ENCODE measurements at places on chromosomes 3 and 15.

- DNase-seq: no peak
Measured at GRCh38 chr3:108487439-108487838, 23.0 kb downstream of the MYH15 start.

- DNase-seq: no peak
Measured at GRCh38 chr3:149813367-149814281, 609 bp downstream of the RNF13 start.

DNA sequence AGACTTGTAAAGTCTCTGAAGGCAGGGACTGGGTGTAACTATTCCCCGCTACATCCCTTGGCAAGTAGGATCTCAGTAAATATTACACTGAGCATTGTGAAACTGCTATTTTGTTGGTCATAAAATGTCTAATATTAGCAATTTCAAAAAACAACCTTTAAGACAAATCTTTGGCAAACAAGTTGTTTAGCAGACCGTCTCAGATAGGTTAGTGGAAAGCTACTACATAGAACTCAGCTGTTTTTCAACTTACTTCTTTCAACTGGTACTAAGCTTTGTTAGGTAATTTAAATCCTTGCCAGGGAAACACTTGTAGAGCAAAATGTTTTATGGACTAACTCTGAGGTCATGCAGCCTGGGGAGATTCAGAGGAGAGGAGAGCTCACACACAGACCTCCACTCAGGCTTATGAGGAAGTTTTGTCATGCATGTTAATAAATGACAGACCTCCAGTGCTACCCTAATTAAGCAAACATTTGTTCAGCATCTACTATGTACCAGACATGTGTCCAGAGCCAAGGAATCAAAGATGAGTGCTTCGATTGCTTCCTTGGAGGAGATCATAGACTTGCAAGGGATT, 61.6 kb upstream of the STAC start:
- DNase-seq: no peak

DNA sequence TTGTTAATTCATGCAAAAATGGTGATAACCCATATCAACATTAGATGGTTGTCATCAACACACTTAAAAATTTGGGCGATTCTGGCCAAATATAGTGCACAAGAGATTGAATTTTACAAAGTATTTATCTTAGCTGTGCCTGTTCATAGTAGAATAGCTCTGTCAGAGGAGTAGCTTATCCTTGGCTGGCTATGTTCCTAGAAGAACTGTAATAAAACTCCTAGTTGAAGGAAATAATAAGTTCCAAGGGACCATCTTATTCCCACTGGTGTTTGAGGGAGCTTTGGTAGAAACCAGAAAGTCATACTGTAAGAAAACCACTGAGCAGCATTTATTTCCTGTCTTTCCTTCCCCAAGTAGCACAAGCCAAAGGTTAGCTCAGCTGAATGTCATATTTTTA, 201.8 kb downstream of the GRM7 start:
- DNase-seq: no peak

GRCh38 chr3:188097791-188098190, 56.2 kb upstream of the LPP start:
- DNase-seq: no peak

DNA sequence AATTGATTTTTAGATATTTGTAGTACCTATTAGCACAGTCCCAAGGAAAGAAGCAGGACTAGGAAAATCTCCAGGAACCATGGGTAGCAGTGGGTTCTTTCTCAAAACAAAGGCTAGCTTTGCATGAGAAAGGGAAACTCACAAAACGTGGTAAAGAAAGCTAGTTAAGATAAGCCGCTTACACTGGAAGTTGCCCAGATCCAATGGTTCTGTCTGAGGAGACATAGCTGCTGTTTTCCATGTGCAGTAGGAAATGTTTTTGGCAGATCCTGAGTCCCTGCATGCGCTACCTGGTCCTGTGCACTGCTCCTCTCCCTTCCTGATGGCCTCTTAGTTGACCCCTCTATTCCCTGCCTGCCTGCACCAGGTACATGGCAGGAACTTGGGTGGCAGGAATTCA, 60.4 kb downstream of the TFG start:
- no peak for DNase-seq

GRCh38 chr15:77846986-77847385, 214.3 kb upstream of the LINGO1 start:
- no peak for DNase-seq

DNA sequence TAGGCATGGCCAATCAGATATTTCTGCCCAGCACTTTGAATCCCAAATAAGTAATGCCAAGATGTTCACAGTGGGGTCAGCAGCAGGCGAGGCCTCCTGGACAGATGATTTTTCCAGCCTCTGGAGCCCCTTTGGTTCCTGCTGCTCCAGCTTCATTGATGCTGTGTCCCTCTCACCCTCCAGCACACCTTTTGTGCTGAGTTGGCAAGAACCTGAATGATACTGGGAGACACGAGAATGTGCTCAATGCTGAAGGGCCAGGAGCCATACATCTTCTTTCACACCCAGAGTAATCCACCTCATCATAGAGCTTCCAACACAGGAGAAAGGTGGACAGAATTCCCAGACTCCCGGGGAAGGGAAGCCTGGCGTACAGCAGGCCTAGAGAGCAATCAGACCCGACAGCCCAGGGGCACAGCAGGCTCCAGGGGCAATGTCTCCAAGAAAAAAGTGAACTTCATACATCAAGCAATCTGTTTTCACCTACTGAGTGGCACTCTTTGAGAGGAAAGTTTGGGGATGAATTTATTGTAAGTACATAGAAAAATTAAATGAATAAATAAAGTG, 6.7 kb upstream of the DAPK2 start:
- no peak for DNase-seq

DNA sequence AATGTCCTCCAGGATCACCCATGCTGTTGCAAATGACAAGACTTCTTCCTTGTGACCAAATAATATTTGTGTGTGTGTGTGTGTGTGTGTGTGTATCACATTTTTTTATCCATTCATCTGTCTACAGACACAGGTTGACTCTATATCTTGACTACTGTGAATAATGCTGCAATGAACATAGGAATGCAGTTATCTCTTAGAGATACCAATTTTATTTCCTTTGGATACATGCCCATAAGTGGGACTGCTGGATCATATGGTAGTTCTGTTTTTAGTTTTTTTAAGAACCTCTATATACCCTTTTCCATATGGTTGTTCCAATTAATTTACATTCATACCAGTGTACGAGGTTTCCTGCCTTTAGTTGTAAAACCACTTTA, 41.7 kb downstream of the GPR176 start:
- no peak for DNase-seq

DNA sequence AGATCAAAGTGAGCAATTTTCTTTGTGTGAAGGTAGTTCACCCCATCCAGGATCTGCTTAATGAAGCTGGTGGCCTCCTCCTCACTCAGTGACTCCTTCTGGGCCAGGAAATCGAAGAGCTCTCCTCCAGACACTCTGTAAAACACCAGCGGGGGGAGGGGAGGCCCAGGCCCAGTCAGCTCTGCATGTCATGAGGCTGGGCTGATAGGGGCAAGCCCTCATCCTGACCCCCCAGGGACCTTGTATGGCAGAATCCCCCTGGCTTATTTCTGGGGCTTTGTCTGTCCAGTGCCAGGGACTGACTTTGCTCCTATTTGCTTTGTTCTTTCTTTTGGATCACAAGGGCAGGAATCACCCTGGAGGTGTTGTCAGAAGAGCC, 74.9 kb downstream of the DAPK2 start:
- peak; percentile 49 for DNase-seq

DNA sequence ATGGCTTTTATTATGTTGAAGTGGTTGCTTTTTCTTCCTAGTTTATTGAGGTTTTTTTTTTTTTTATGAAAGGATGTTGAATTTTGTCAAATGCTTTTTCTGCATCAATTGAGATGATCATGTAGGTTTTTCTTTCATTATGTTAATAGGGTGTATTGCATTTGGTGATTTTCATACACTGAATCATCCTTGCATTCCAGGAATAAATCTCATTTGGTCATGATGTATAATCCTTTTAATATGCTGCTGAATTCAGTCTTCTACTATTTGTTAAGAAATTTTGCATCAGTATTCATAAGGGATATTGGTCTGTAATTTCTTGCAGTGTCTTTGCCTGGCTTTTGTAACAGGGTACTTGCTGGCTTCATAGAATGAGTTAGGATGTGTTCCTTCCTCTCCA, 11.5 kb upstream of the CLRN1 start:
- no peak for DNase-seq

- DNase-seq: no peak
Measured at GRCh38 chr3:82633319-82633718, 871.9 kb upstream of the GBE1 start.

DNA sequence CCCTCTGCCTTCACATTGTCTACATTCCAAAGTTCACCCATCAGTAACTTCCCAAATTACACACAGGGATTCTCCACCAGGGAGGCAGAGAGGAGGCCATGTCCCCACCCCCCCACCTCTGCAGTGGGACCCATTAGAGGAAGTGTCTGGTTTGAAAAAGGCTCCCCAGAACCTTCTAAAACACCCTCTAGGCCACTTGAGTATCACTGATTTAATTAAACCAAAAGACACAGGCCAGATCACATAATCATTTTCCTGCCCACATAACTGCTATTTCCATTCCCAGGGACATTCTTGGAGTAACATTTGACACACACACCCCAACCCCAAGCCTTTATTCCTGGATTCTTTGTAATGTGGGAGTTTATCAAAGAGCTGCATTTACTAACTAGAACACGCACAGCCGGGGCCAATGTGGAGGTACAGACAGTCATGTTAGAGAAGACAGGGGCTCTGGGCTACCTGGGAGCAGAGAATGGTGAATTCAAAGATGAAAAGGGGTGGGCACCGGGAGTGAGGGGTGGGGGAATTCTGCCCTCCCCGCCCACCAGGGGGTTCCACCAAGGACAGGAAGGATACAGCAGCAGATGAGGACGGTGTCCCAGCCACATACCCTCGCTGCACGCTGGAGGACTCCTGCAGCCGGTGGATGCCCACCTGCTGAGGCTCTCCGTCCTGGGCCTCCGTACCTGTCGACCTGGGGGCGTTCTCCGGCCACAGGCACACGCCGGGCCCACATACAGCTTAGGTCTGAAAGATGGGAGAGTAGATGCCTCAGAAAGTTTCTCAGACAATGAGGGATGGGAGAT, 201.4 kb upstream of the CTNNB1 start:
- no peak for DNase-seq

DNA sequence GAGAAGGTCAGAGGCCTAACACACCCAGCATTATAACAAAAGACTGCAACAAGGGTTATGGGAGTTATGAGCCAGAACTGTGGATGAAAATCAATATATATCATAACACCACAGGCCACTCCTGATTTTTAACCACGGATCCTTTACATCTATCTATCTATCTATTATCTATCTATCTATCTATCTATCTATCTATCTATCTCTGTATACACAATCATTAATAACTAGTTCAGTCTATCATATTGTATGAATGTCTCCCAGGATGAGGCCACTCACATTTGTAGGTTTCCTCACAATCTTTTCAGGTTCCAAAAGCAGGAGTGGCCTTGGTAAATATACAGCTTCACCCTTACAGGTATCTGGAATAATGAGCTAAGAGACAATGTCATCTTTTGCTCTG, 94.2 kb downstream of the PDCD6IP start:
- no peak for DNase-seq

GRCh38 chr3:127037021-127037400, 54.1 kb downstream of the PLXNA1 start:
- DNase-seq: no peak

GRCh38 chr3:10770547-10770946, 45.5 kb upstream of the SLC6A11 start:
- no peak for DNase-seq

GRCh38 chr15:60541481-60542299, 62.7 kb upstream of the ICE2 start:
- no peak for DNase-seq

- DNase-seq: no peak
Measured at GRCh38 chr3:52574056-52574965, 37.9 kb downstream of the UQCC5 start.

DNA sequence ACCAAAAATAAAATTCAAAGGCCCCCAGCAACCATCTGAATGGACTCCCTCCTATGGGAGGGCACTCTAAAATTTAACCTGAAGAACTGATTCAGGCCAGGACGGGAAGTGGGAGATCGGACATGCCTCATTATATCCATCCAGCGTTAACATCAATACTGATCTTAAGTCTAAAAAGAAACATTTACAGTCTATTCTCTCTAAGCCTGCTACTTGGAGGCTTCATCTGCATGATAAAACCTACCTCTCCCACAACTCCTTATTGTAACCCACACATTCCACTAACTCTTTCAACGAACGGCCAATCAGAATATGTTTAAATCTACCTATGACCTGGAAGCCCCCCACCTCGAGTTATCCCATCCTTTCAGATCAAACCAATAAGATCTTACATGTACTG, 68.4 kb downstream of the HERC1 start:
- DNase-seq: no peak

GRCh38 chr3:87167628-87168456, 59.3 kb upstream of the CHMP2B start:
- DNase-seq: no peak

DNA sequence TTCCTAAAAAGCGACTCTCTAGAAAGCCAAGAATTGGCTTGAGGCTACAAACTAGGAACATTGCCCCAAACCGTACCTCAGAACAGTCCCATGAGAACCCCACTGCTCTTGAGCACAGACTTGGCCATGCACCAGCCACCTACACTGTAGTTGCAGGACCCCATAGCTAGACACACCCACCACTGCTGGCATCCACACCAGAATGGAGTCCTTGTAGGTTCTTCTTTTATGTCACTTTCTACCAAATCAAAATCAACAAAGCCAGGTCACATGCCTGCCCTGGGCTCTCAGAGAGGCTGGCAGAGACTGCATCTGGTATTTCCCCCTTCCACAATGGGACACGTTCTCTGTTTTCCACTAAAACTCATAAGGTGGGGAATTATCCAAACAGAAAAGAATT, 290.5 kb downstream of the SHOX2 start:
- DNase-seq: no peak

- no peak for DNase-seq
Measured at GRCh38 chr3:152051501-152052404, 178.3 kb downstream of the SUCNR1 start.

DNA sequence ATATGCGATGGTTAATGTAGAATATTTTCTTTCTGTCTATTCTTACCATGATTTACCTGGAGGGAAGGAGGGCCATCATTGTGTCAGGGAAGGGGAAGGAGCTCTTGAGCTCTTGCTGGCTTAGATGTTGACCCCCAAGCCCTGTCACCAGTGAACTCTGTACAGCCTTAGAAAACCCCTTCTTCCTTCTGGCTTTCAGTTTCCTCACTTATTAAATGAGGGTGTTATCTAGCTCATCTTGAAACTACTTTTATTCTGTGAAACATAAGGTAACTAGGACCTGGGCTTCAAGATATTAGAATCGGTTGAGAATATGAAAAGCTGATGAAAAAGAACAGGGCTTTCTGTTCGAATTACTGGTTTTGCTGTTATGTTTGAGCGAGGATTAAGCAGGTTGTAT, 25.1 kb upstream of the UTS2B start:
- no peak for DNase-seq

- no peak for DNase-seq
Measured at GRCh38 chr3:131532645-131533044, 29.9 kb upstream of the MRPL3 start.
